ENCODE measurements at places on chromosomes 5 and 9.

DNA sequence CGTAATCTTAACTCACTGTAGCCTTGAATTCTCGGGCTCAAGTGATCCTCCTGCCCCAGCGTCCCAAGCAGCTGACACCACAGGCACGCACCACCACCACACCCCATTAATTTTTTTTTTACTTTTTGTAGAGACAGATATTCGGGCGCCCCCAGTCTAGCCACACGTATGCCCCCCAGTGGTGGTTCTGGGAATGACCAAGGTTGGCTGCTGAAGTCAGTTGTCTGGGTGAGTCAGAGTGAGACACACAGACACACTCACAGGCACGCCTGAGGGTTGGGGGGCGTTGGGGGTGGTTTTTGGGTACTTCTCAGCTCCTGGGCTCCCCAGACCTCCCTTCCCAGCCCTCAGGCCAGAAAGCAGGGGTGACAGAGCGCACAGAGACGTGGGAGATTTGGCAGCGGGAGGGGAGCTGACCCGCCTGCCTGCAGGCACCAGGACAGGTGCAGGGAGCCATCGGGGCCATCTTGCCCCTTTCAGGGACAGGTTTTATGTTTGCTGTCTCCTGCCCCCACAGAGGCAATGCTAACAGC, 4.2 kb upstream of the ENTPD8 start:
- peak; percentile 89 for DNase-seq

DNA sequence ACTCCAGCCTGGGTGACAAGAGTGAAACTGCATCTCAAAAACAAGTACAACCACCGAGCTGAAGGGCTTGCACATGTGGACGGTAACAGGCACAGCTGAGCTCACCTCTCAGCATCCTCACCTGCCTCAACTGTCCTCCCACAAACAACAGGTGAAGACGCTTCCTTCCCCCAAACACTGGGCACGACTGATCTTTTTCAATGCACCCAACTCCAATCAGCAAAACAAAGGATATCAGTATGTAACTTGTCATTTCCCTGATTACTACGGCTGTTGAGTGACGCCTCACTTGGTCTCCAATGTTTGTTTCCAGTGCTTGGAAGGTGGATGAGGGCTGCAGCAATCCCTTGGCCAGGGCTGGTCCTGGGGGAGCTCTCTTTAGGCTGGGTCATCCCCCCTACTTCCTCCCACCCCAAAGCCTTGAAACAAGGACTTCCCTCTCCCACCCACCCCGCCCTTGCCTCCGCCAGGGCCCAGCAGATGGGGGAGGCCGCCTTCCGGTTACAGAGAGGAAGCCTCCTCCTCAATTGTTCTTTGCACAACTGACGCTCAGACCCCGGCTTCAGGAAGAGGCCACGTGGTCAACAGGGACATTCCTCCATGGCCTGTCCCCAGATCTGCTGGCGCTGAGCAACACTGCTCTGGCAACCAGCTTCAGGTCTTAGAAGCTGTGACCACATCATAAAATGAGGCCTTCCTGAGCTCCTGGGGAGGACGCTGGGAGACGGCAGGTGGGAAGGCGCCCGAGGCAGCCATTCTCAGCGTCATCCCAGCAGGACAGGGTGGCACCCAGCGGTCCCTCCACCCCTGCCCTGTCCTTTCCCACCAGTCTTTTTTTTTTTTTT, 5.9 kb downstream of the FAM78A start:
- DNase-seq: peak; percentile 69

GRCh38 chr9:86983620-86984259, 36.4 kb upstream of the GAS1 start:
- no peak for DNase-seq

DNA sequence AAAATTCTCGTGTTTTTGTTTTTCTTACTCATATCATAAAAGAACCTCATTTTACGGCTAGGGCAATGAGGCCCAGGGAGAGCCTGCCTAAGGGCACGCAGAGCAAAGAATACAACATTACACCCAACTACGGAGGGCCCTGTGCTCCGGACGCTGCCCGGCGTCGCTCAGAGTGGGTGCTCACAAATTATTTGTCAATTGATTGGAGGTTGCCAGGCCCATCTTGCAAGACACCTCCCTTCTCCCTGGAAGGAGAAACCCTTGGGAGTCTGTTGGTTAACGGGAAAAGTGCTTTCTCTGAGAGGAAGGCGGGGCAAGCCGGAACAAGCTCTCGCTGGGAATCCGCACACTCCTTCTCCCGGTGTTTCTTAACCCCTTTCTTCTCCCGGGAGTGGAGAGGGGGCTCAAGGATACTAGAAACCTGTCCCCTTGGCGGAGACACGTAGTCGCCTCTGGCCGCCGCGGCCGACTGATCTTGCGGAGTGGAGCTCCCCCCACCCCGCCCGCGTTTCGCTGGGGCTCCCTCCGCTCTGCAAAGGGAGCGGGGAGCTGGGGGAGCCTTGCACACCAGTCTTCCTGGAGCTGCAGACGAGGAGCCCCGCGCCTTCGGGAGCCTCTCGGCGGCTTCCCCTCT, 599.3 kb upstream of the SGCD start:
- no peak for DNase-seq

- no peak for DNase-seq
Observed at GRCh38 chr5:98709681-98710080, 63.8 kb upstream of the RGMB start.

DNA sequence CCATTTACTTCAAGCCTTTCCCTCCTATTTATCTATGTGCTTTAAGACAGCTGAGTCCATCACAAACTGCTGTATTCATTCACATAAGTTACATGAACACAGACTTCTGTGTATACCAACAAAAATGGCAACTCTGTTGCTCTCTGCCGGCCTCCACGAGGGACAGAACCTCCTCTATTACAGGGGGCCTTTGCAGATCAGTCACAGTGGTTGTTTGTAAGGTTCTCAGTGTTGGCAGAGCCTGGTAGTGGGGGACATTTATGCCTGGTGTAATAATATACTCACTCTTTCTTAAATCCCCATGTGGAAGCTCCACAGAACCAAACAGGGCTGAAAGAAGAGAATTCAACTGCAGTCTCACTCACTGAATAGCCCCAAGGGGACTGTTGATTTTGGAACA, 76.5 kb downstream of the SLC1A1 start:
- no peak for DNase-seq

- no peak for DNase-seq
Observed at GRCh38 chr9:18385696-18386490, 88.1 kb upstream of the ADAMTSL1 start.

DNA sequence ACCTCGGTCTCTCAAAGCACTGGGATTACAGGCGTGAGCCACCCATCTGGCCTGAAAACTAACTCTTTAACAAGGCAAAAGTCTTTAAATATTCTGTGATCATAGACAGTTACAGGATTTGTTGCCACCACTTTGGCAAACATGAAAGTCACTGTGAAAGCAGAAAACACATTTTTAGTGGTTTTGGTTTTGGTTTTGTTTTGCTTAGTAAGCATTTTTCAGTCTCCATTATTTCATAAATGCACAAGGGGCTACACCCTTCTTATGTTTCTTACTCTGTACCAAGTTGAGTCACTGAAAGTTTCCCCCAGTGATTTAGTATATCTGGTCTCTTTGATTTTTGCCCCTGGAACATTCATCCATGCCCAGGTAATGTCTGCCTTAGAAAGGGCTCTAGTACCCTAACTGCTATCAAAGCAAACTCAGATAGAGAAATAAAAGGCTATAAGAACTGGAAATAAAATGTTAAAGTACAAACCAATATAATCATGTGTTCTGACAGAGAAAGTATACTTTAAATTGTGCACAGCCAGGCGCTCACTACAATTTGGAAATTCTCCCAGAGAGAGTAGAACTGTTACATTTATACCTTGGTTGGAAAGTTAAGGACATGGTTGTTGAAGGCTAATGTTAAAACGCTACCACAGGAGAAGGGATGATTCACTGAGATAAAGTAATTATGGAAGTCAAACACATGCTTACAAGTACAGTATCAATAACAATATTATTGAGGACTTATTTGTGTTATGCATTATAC, 1022.5 kb upstream of the DMAC1 start:
- no peak for DNase-seq

GRCh38 chr9:23123048-23123632, 676.5 kb downstream of the DMRTA1 start:
- peak; percentile 31 for DNase-seq

DNA sequence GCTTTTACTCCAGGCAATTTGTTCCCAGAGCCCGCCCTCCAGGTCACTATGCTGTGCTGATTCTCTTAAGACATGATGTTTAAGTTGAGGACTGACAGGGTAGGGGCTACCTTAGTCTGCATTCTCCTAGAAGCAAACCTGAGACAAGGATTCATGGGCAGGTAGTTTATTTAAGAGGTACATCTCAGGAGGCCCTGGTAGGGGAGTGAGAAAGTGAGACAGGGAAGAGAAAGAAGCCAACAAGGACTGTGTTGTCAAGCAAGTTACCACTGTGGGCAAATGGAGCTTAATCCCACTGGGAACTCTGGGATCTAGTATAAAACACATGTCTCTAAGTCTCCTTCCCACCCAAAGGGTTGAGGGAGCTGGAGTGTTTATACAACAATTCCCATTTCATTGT, 43.6 kb upstream of the FSTL4 start:
- DNase-seq: no peak
